ENCODE measurements at places on chromosomes 2 and 18. TPM values are rescaled to one million over a fixed set of nuclear protein-coding genes. Genes with fewer than 3 reads are reported as not detected.

MGAT5 gene
- 28.3 TPM for total RNA-seq

TUBA4B gene
- total RNA-seq, result not detected

STPG4 gene
- total RNA-seq, result 0.72 TPM

MOCOS gene
- 14.4 TPM for total RNA-seq

SCN3A gene
- 0.59 TPM for total RNA-seq

ABCG5 gene
- not detected for total RNA-seq

CNTNAP5 gene
- total RNA-seq, result not detected

Measured in osteoblast (primary cell).